GM12878 (cell line): ENCODE measurements at places on chromosomes 4 and X. TPM values are rescaled to one million over a fixed set of nuclear protein-coding genes. Genes with fewer than 3 reads are reported as not detected.
A peak's percentile ranks its signal among the peaks of the same experiment; 100 is the strongest.

DNA sequence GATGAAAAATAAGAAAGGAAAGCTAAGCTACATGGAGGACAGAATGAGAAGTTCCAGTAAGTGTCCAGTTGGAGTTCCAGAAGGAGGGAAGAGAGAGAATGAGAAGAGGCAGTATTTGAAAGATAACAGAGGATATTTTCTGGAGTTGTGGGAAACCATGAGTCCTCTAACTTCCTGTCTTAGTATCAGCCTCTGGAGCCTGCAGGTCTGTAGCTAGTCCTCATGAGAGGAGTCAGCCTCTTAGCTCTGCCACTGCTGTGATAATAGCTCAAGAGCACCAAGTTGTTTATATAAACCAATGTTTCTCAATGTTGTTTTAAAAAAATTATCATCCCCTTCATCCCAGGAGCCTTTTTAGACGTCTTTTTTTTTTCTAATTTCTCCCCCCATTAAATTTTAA lies 2.4 kb upstream of the PLAC1 start:
- DNase-seq: no peak

DNA sequence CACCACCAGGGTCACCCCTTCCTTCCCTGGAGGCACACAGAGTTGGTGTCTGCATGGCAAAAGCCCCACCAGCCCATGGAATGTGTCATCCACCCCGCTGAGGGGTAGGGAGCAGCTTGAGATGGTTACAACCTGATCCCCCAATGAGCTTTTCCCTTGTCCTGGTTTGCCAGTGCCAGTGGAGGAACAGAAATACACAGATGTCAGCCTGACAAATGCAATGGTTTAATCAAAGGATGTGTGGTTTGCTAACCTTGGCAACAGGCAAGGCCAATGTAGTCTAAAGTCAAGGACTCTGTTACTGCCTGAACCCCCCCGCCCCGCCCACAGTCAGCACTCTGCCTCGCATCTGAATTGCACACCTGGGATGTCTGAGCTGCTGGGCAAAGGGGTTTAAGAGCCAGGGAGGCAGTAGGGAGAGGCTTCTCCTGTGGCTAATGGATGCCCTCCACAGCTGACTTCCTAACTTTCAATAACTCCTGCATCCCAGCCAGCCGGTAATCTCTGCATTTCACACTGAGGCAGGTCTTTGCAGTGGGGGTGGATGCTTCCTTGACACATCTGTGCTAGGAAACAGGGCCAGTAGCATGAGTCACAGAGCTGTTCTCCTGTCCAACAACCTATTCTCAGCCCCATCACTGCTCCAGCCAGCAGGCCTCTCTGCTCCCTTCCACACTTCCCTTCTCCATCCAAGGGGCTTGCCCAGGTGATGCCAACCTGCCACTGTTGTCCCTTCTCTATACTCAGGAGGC lies 137.5 kb downstream of the AMMECR1 start:
- no peak for DNase-seq

GRCh38 chrX:129599499-129599898 lies 55.3 kb downstream of the APLN start:
- no peak for DNase-seq

- DNase-seq: no peak
Measured at GRCh38 chrX:7146703-7147412, 654 bp upstream of the STS start.

GRCh38 chrX:23980011-23980441 lies 47.0 kb downstream of the KLHL15 start:
- DNase-seq: no peak

- no peak for DNase-seq
Measured at GRCh38 chr4:8351931-8352367, 82.4 kb downstream of the HTRA3 start.

DNA sequence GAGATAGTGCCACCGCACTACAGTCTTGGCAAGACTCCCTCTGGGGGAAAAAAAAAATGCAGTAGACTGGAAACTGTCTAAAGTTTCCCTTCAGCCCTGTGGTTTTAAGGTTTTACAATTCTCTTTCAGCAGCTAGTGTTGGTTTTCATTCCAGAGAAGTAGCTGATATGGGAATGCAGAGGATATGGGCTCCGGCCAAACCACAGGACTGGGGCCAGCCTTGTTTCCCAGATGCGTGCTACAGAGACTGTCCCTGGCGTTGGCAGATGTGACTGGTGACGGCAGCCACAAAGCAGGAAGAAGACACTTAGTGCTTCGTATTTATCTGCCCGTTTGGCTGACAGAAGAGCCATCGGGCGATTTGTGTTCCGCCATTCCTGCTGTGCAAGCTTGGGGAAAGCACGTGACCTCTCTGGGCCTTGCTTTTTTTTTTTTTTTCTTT lies 43.2 kb downstream of the ZBTB49 start:
- DNase-seq: no peak

- no peak for DNase-seq
Measured at GRCh38 chr4:12146339-12146738, 717.6 kb upstream of the HS3ST1 start.

DNA sequence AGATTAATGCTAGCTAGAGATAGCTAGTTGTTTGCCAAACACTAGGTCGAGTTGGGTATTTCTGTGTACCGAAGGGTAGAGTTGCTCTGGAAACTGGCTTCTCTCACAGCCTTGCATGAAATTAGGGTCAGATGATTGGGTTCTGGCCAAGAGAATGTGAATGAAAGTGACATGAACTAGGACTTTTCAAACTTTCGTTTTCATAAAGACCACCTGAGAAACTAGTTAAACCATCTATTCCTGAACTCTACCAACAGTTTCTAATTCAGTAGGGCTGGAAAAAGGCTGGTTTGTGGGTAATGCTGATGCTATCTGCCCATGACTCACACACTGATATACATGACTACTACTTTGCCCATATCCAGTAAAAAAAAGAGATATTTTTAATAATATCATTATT lies 157.6 kb downstream of the GASK1B start:
- no peak for DNase-seq

- no peak for DNase-seq
Measured at GRCh38 chr4:15852524-15852923, 74.4 kb downstream of the CD38 start.

- no peak for DNase-seq
Measured at GRCh38 chr4:72744103-72744725, 175.2 kb upstream of the ADAMTS3 start.

The ADGRA3 gene
- total RNA-seq: 2.2 and 3.6 TPM in 2 replicates

The MGST2 gene
- total RNA-seq: 19.0 and 19.8 TPM in 2 replicates

The DNAAF6 gene
- not detected in 2 replicates for total RNA-seq

DNA sequence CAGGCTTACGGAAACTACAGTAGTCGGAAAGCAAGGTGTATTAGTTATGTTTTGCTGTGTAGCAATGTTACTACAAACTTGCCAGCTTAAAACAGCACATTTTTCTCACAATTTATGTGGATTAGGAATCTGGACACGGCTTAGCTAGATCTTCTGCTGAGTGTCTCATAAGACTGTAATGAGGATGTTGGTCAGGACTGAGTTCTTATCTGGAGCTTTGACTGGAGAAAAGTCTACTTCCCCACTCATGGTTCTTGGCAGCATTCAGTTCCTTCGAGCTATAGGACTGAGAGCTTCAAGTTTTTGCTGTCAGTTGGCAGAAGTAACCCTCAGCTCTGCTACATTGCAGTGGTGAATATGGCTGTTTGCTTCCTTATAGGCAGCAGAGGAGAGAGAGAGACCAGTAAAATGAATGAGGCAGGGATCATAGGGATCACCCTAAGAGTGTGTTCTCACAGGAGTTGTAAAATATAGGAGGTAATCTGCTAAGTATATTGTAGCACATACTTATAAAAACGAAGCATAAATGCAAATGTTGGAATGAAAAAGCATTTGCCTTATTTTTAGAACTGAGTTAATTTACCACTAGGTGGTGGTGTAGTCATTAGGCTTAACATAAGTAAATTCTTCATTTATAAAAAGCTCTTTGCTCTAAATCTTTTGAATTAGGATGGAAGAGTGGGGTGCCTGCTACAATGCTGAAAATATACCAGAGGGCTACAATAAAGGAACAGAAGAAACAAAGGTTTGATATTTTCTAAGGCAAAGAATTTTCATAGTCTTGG lies 38.6 kb downstream of the ALG13 start:
- DNase-seq: no peak

DNA sequence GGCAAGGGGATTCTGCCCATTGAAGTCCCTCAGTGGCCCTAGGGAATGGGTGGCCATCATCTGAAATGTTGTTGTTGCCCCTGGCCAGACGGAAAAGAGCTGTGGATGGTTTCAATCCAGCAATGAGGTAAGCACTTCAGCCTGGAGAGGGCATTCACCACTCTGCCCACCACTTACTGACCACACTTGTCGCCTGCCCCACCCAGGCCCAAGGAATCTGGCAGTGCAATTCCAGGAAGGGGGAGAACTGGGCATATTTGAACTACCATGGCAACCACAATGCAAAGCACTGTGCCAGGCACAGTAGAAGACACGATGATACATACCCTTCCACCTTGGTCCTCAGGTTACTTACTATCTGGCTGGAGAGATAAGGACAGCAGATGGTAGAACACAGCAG lies 161.6 kb downstream of the PDGFRA start:
- no peak for DNase-seq

DNA sequence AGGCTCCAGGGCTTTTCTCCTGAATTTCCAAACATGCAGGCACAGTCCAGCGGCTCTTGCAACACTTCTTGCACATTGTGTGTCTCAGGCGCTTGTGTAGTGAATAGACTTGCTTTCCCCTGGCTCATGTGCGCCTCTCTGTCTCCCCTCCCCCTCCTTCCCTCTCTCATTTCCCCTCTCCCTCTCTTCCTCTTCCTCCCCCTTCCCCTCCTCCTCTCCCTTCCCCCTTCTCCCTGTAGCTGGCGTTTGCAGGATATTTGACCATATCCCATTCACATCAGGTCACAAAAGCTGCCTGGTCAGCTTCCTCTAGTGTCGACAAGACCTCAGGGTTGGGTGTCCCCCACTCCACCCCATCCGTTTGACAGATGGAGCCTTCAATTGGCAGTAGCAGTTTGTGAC lies 2.4 kb downstream of the CHST7 start:
- DNase-seq: no peak

The SLC6A8 gene
- total RNA-seq: 0.29 and 0.72 TPM in 2 replicates

The MAPK10 gene
- 1.5 and 2.5 TPM in 2 replicates for total RNA-seq

DNA sequence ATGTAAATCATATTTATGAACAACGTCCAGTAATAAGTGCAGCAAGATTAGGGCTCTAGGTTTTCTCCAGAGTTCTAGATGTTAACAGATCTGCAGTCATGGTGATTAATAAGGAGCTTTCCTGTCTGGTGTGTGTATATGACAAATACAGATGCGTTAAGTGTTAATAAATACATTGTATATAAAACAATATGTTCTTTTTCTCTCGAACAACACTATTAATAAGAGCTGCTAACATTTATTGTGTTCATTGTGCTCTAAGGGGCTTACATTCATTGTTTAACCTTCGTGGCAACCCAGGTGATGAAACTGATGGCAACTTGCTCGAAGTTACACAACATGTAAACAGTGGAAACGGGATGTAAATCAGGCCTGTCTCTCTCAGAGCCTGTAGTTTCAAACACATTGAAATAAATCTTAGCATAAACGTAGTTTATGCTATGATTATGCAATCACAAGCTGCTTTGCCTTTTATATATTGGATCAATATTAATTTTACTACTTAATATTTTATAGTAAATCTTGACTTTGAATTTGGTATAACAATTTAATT lies 547 bp upstream of the CLGN start:
- no peak for DNase-seq

GRCh38 chrX:24468245-24468644 lies 3.2 kb downstream of the PDK3 start:
- no peak for DNase-seq

DNA sequence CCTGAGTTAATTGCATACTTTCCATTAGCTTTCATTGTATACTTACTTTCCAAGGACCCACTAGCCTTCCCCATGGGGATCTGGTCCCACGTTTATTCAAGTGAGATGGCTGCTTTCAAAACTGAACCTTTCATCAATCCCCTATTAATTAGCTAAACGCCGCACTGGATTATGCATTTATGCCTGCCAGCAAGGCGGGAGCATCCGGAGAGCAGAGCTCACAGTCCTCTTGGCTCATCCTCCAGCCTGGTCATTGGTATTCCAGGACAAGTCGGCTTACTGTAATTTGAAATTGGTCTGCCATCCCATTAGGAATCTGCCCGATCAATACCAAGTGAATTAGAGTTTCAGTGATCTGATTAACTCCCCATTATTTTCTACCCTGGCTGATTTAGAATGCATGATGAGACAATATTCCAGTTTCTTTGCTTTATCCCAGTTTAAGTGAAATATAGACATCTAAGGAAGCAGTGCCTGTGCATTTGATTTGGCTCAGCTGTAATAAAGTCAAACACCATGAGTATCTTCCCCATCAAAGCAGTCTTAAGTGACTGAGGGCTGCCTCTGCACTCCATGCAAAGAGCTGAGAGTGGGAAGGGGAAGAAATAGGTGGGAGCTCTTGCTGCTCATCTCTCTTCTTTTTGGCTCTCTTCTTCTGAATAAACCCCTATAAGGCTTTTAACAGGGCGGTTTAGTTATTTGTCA lies 411.4 kb downstream of the GPAT3 start:
- DNase-seq: no peak

The SLIT2 gene
- total RNA-seq: 0.05 and 0.24 TPM in 2 replicates

DNA sequence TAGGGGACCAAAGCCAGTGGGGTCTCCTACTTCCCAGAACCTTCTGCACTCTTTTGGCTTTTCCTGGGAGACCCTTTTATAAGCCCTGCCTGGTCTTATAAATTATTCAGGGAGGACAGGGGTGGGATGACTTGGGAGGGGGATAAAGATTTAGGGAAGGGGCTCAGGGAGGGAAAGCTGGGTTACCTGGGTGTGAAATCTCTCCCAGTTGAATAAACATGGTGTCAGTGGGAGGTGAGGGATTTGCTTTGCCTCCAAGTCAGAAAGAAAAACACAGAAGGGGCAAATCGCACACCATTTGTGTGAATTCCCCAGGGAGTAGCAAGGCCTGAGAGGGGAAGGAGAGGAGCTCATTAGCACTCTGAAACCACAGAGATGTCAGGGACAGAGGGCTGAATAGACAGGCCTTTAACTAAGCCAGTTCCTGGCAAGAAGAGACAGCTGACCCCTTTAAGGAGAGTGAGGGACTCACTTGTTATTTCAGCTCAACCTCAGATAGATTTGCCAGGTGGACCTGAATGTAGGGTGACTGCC lies at the start of gene RIPPLY1:
Gene RIPPLY1, minus strand, starts transcription at position 51 of the 534 bp plus-strand sequence. CDS start 54 bp downstream, outside the sequence.
- DNase-seq: peak; percentile 2

The MAOA gene
- total RNA-seq: 0.37 and 0.51 TPM in 2 replicates

DNA sequence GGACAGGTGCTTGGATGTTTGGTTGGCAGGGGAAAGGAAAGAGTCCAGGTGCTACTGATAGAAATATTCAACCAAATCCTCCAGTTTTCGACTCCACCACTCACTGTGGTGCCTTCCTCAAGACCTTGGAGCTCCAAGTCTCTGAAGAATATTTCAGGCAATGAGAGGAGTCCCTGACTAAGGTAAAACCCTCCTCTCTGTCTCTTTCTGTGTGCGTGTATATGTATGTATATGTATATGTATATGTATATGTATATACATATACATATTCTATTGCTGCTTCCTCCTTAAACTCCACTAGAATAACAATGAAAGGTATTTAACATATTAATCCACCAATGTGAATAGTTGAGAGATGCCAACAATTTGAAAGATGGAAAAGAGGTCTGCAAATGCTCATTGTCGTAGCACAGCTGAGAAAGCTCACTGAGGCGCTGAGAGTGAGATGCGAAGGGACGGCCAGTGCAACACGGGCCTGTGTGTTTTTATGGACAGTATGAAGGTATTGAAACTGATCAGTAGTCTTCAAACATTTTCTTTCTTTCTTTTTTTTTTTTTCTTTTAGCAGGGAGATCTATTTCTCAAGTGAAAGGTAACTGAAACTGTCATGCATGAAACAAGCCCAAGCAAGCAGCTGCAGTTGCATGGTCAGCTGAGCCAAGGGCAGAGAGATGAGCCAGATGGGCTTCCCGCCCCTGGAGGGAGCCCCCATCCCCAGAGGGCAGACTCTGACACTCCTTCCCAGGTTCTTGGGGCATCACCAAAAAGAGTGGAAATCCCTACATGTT lies 41.1 kb upstream of the HS3ST1 start:
- DNase-seq: peak; percentile 38
